NCI-H1694 treated with DMSO at 0.1 percent for 48 hours (cell line): ENCODE measurements at places on chromosomes 5 and 9.

GRCh38 chr5:178212241-178213002 lies 8.1 kb downstream of the HNRNPAB start:
- DNase-seq: no peak

DNA sequence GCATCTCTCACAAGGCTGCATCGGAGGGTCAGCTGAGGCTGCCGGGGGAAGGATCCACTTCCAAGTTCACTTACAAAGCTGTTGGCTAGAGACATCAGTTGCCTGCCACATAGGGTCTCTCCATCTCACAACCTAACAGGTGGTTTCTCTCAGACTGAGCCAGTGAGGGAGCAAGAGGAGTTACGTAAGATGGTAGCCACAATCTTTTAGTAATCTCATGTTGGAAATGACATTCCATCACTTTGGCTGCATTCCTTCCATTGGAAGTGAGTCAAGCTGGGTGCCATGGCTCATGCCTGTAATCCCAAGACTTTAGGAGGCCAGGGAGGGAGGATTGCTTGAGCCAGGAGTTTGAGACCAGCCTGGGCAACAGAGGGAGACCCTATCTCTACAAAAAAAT lies 7.4 kb upstream of the GRK6 start:
- no peak for DNase-seq

DNA sequence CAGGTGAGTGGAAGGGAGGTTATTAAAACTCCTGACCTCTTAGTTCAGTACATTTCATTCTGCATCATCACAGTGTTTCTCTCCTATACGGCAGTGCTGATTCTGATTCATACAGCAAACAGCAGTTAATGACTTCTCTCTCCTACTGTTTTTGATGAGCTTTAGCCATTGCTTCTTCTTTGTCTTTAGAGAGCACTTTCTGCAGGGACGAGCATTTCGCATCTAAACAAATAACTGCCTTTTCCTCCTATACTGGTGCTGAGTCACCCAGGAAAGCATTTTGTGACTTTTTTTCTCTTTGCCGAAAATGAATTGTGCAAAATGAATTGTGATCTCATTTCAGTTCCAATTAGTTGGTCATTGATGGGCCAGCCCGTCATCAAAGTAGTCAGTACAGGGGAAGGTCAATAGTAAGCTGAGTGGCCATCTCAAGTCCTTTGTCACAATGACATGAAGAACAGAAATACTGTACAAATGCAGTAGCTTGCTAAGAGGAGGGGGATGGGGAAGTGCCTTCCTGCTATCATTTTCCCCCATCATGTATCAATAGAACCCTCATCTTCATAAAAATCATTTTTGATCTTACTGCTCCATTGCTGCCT lies 98.5 kb downstream of the INSYN2B start:
- no peak for DNase-seq

- DNase-seq: no peak
These were observed 5.7 kb downstream of the NEURL1B start for GRCh38 chr5:172646716-172647285.

DNA sequence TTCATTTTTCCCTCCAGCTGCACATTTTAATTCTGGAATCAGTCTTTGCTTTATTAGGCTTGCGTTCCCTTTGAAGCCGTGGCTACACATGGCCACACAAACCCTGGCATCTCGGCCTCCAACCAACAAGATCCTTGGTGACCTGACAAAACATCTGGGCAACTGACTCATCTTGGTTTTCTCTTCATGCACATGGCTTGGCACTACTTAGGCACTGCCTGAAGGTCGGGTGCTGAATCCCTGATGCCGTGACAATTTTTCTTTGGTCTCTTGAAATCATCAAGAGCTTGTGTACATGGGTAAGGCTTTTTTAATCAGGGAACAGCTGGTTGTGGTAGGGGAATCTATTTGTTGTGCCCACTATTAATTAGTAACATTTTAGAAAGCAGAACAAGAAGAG lies 16.0 kb upstream of the PAPPA start:
- no peak for DNase-seq

- no peak for DNase-seq
These were observed at the start of gene PCDHAC1 for GRCh38 chr5:140925806-140926442. TSS of gene PCDHAC1 (plus strand) at chr5:140926299. CDS start at chr5:140926893, 594 bp downstream.
